ENCODE measurements at places on chromosomes 2 and 18.

GRCh38 chr18:10140461-10141282 is 226.9 kb downstream of the VAPA start:
- no peak for DNase-seq

GRCh38 chr2:32852856-32853255 is 93.9 kb upstream of the LTBP1 start:
- no peak for DNase-seq

GRCh38 chr2:136020831-136021230 is 35.4 kb upstream of the DARS1 start:
- no peak for DNase-seq

DNA sequence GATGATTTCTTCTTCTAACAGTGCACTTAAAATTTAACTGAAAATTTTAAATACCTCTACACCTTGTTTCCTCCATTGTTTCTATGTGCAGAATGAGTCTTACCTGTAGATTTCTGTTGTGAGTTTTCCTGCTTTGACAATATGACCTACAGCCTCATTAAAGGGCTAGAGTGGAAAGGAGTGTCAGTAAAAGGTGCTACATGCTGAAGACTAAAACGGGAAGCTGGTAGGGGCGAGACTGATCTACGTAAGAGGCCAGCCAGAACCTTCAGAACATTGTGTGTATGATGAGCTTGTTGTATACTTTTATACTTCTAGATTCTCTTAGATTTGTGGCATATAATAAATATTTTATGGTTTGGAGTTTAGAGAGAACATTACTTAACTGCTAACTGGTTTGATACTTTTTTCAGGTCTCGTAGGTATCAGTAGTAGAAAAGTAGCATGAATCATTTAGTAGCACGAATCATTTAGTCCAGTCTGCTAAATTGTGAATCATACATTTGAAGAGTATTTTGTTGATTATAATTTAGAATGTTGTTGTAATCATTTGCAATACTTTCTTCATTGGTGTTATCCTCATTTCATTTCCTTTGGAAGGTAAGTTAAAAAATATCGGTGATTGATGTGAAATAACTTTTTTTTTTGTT is 14.3 kb downstream of the INSIG2 start:
- no peak for DNase-seq

- no peak for DNase-seq
These were observed 20.3 kb downstream of the ATG4B start for GRCh38 chr2:241657786-241658254.

DNA sequence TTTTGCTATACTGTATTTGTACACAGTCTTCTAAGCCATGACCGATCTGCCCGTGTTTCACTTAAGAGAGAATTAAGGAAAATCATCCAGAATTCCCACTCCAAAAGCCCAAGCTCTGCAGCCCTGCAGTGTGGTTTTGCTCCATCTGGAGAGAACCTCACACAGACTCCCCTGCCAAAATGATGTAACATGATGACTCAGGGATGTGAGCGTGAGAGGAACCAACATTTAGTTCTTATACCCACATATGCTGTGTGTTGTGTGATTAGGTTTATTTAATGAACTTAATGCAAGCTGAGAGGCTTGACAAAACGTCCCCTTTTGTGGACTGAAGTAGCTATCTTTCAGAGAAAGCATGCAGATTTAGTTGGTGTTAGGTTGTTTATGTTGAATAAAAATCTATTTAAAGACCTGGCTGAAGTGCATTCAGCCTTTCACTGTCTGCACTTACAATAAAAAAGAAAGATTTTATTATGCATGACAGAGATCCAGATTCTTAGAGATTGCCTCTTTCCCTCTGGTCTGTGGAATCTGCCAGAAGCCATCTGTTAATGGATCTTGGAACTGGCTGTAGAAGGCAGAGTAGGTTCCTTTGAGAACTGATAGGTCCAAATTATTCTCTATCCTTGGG is 6.3 kb downstream of the RAB12 start:
- peak; percentile 40 for DNase-seq

- DNase-seq = no peak
These were observed 59.2 kb upstream of the KLF7 start for GRCh38 chr2:207224791-207225482.

GRCh38 chr2:71903841-71904240 is 243.8 kb downstream of the CYP26B1 start:
- DNase-seq = no peak

GRCh38 chr18:23875966-23876895 is 138.3 kb upstream of the TTC39C start:
- DNase-seq = no peak

DNA sequence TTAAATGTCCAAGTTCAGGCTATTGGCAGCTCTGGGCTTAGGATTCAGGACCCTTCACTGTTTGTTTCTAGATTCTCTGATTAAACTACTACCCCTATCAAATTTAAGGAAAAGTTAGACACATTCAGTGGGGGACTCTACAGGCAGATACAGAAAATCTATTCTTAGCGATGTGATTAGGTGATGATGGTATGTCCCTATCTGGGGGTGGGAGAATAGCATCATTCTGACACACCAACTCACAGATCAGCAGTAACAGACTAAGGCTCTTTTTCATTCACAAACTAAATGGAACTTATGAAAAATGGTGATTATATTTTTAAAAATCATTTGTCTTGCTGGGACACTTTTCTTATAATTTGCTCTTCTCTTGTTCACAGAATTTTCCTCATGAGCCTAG is 232.9 kb upstream of the CDH2 start:
- DNase-seq = no peak

GRCh38 chr2:54809819-54810218 is 86.4 kb downstream of the EML6 start:
- no peak for DNase-seq
